ENCODE measurements at places on chromosomes 4 and X.

GRCh38 chrX:10884246-10884645 is 226.9 kb upstream of the HCCS start:
- DNase-seq, result no peak

GRCh38 chr4:99966692-99967091 is 16.6 kb upstream of the H2AZ1 start:
- DNase-seq, result no peak

- DNase-seq, result no peak
Measured at GRCh38 chr4:54227256-54228055, 1.6 kb upstream of the PDGFRA start.

GRCh38 chr4:59597536-59598329 is 1602.4 kb upstream of the ADGRL3 start:
- no peak for DNase-seq

- DNase-seq, result peak; percentile 76
Measured at GRCh38 chrX:149504915-149505651, at the start of gene IDS. TSS of gene IDS (minus strand) at chrX:149505306. CDS start at chrX:149505137, 169 bp downstream.

- DNase-seq, result no peak
Measured at GRCh38 chr4:41125558-41126311, 88.6 kb downstream of the APBB2 start.

DNA sequence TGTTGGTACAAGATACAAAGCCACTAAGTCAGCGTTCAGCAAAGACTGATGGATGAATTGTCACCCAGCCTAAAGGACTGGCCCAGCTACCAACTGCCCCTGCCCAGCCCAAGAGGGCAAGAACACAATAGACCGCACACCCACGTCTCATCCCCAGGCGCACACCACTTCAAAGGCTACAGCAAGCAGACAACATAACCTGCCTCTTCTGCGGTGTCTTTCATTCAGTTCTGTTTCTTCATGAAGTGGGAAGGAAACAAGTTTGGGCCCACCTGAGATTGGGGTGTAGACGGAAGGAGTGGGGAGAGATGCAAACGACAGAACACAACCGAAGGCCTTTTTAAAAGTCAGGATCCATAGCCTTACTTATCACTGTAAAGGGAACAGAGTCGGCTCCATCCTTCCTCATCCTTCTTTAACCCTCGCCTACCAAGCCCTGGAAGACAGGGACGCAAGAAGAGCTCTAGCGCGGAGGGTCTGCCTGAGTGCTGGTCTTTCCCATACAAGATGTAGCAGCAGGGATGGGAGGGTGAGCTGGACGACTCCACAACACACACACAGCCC is 691 bp downstream of the SCARB2 start:
- no peak for DNase-seq

GRCh38 chr4:38344929-38345328 is 319.1 kb upstream of the KLF3 start:
- no peak for DNase-seq

GRCh38 chr4:117545039-117545438 is 459.7 kb upstream of the TRAM1L1 start:
- no peak for DNase-seq

GRCh38 chr4:152572417-152573086 is 36.7 kb upstream of the FBXW7 start:
- DNase-seq, result no peak

- no peak for DNase-seq
Measured at GRCh38 chr4:2599304-2599654, 62.8 kb downstream of the FAM193A start.

- no peak for DNase-seq
Measured at GRCh38 chrX:119942173-119942819, 1.3 kb downstream of the NKAP start.

GRCh38 chr4:166902941-166903340 is 331.4 kb downstream of the SPOCK3 start:
- DNase-seq, result no peak

DNA sequence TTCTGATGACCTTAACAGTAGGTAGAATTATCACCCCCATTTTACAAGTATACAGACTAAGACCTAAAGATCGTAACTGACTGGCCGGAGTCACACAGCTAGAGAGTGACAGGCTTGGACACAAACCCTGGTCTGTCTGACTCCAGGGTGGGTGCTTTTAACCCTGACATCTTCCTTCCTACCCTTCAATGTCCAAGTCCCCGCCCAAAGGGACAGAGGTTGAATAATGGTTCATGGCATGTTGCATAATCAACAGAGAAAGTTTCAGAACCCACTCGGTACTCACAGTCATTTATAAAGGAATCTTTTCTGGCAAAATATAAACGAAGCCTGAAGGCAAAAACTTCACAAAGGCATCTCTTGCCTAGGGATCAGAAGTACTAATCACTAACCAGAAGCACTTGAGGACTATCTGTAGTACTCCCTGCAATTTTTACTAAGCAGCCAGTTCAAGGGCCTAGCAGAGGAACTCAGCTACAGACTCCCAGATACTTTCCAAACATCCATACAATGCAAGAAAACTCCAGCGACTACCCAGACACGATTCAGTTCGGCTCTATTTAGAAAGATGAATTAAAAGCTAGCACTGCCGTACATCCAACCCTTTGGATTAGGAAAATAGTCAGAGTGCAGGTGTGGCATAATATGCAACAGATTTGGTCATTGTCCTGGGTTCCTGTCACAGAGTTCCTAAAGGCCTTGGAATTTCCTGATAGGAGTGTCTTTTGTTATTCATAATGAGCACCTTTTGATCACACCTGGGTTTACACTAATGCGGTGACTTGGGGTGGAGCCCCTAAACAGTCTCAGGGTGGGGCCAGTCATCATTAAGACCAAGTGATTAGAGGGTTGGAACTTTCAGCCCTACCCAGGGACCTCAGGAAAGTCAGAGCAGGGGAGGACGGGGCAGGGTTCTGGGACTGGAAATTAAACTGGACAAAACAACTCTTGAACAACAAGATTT is 44.0 kb downstream of the RELL1 start:
- no peak for DNase-seq

GRCh38 chr4:83917572-83917971 is 381.7 kb downstream of the GPAT3 start:
- DNase-seq, result no peak

- no peak for DNase-seq
Measured at GRCh38 chr4:8325291-8325973, 55.9 kb downstream of the HTRA3 start.

GRCh38 chr4:27245216-27245615 is 384.6 kb downstream of the STIM2 start:
- DNase-seq, result no peak

DNA sequence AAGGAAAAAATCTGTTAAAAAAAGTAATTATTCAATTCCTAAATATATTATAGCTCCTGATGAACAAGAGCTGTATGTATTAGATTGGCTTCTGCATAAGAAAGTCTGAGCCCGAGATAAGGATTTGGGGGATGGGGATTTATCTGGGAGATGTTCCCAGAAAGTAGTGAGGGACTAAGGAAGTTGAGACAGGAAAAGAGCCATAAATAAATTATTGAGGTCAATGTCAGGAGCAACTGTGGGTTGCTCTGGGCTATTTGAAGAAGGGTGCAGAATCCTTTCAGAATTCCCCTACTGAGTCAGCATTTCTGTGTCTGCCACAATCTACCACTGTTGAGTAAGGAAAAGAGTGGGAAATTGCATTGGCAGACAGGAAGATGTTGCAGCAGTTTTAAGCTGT is 3.1 kb upstream of the TDO2 start:
- DNase-seq, result no peak

DNA sequence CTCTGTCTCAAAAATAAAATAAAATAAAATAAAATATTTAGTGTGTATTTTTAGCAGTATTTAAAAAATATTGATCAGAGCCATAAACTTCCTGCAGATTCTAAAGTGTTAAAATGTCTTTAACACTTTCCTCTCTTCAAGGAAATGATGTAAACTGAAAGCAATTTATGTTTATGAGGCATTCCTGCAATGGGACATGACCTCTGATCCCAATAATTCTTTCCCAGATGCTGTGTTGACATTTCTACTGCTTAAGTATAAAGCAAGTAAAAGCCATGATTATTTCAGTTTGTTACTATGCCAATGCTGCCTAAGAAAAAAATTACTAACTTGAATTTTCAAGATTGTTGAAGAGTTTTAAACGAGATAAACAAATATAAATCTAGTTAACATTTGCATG is 29.0 kb downstream of the COQ2 start:
- DNase-seq, result no peak

Data from activated CD8-positive, alpha-beta memory T cell treated with anti-CD3 and anti-CD28 coated beads for 1 hour (primary cell).